ENCODE measurements at places on chromosomes 13 and 19.

DNA sequence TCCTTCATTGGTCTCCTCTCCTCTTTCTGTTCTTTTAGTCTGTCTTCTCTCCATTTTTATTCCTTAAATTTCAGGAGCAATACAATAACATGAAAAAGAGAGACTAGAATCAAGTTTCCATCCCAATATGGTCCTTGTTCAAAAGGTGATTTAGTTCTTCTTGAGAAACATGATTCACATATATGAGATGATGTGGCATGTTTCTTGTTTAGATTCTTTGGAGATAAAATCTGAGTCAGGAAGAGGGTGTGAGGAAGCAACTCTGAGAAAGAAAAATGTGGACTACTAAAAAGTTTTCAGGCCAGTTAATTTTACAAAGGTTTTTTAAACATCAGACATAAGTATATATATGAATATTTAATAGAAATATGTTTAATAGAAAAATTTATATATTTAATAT, 231.4 kb downstream of the OXGR1 start:
- DNase-seq = no peak

DNA sequence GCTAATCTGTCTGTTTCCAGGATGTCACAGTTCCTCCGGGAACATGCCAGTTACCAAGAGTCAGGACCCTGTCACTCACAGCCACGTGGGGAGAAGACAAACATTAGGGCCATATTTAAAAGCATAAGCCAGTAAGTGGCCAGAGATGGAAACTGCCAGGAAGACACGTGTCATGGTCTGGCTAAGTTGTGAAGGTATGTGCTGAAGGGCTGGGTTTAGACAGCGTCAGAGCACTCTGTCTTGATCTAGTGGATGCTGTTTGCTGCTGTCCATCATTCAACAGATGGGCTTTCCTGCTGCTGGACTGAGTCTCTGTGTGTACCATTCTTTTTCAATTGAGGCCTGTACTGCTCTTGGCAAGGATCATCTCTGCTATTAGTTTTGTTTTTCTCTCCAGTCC, 128.6 kb downstream of the HS6ST3 start:
- no peak for DNase-seq

DNA sequence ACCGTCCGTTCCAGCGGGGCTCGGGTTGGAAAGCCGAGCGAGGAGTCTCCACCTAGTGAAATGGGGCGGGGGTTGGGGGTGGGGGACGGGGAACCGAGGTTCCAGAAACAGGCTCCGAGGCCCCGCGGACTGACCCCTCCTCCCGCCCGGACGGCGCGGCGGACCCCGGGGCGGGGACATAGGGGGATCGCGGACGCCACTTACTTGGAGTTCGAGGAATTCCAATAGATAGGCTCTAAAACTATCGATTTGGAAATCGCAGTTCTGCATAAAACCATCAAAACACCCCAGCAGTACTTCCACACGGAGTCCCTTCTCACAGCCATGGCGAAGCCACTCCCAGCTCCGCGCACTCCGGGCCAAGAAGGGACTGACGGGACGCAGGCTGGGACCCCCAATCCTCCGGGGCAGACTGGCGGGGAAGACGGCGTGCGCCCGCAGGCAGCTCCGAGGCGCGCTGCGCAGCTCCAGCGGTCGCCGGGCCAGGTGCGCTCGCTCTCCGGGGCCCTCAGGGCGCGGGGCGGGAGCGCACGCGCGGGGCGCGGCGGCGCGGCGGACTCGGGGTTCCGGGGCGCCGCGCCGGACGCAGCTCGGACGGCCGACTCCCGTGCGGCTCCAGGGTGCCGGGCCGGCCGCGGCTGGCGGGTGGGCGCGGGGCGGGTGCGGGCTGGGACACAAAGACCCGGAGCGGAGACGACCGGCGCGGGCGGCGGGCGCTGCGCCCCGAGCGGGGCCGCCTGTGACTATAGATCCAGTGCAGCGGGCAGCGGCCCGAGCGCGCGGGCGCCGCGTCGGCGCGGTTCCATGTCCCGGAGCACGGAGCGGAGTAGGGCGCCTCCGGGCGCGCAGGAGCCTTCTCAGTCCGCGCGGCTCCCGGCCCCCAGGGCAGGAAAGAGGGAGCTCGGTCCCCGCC, 567 bp downstream of the EFNB2 start:
- no peak for DNase-seq

- no peak for DNase-seq
Observed at GRCh38 chr13:35566340-35566739, 89.9 kb upstream of the MAB21L1 start.

GRCh38 chr13:91399189-91400062, 1.0 kb downstream of the GPC5 start:
- no peak for DNase-seq

GRCh38 chr19:4389064-4389375, 11.3 kb downstream of the SH3GL1 start:
- no peak for DNase-seq

DNA sequence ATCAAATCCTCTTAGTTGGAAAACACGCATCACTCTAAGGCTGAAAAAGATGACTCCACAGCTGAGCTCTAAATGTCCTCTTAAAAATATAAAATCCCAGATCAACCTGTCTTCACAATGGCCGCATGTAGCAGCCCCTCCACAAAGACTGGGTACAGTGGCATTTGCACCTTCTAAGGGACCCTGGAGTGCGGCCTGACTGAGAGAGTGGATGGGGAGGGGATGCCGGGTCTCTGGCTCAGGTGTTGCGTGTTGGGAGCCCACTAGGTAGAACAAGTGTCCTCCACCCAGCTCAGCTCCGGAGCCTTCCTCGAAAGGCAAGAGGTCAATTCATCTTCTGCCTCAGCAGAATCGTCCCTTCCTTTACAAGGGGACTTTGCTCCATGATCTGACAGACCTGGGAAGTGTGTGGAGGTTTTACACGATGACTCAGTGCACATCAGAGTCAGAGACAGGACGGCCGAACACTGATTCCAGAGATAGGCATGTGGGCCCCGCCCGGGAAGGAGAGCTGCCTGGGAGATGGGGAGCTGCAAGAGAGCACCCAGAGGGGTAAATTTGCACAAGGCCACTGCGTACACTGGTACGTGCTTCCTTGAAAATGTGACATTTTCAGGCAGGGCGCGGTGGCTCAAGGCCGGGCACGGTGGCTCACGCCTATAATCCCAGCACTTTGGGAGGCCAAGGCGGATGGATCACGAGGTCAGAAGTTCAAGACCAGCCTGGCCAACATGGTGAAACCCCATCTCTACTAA, 23.5 kb upstream of the SLC15A1 start:
- no peak for DNase-seq

- DNase-seq = no peak
Observed at GRCh38 chr13:32737679-32738078, 151.4 kb downstream of the PDS5B start.

DNA sequence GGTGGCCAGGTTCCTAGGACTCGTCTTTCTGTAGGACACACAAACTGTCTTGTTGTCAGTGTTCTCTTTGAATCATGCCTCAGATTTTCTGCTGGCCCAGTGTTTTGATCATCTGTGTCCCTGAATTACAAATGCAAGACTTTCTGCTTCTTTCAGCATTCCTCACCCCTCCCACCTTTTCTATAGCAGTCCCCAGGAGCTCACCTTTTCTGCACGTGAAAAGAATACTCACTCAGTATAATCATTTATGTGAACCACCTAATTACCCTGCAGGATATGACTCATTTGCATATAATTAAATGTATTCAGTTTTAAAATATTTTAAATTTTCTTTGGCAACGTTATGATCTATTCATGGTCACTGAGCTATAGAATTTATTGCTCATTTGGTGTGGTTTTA, 389.2 kb downstream of the ITGBL1 start:
- no peak for DNase-seq

DNA sequence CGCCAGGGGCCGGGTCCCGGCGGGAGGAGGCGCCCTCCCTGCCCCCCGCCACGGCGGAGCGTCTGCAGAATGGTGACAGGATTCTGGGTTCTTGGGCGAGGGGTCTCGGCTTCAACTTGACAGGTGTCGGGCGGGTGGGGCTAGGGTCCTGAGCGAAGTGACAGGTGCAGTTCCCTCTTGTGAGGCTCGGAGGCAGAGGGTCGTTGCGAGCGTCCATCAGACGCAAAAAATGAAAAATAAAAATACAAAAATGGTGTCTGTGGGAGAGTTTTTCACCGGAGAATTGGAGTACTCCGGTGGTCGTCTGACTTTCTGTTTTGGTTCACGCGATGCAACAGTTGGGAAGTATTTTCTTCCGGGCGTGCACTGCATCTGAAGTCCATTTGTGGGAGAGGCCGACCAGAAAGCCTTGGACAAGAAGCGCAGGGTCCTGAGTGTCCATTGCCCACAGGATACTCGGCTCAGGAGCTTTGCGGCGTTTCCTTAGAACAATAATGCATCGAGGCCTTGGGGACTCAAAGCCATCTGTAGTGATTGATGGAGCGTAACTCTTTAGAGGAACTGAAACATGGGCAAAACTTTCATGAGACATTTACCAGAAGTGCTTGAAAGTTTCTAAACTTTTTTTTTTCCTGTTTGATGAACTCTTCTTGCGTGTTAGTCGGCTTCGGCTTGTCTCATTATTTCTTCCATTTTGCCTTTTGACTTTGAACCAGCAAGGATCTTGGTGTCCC, 759 bp downstream of the RB1 start:
- DNase-seq = no peak

- DNase-seq = no peak
Observed at GRCh38 chr13:67462098-67462497, 232.0 kb upstream of the PCDH9 start.

DNA sequence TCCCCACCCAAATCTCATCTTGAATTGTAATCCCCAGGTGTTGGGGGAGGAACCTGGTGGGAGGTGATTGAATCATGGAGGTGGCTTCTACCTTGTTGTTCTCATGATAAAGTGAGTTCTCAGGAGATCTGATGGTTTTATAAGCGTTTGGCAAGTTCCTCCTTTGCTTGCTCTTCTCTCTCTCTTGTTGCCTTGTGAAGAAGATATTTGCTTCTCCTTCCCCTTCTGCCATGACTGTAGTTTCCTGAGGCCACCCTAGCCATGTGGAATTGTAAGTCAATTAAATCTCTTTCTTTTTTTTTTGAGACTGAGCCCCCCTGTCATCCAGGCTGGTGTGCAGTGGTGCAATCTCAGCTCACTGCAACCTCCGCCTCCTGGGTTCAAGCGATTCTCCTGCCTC, 34.4 kb downstream of the VSTM1 start:
- DNase-seq = no peak

DNA sequence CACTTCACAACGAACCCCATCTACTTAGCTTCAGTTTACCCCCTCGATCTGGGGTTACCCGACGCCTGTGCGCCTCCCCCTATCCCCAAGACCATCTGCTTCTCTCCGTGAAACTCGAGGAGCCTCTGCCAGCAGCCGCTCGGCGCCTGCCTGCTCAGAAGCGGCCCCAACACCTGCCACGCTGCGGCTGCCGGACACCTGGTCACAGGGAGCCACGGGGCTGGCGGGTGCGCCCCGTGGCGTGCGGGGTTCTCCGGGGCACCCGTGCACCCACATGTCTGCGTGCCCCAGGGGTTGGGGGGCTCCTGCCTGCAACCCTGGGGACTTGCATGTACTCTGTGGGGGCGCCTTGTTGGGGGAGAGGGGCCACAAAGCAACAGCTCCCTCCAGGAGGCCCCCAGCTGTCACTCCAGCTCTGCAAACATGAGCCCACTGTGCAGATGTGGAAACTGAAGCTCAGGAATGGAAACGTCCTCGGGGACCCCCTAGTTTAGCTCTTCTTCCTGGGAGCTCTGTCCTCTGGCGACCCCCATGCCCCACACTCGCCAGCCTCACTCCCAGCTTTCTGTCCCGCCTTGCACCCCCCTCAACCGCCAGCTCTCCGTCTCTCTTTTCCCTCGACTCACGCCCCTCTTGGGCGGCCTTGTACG, 7.0 kb upstream of the SEMA6B start:
- no peak for DNase-seq

DNA sequence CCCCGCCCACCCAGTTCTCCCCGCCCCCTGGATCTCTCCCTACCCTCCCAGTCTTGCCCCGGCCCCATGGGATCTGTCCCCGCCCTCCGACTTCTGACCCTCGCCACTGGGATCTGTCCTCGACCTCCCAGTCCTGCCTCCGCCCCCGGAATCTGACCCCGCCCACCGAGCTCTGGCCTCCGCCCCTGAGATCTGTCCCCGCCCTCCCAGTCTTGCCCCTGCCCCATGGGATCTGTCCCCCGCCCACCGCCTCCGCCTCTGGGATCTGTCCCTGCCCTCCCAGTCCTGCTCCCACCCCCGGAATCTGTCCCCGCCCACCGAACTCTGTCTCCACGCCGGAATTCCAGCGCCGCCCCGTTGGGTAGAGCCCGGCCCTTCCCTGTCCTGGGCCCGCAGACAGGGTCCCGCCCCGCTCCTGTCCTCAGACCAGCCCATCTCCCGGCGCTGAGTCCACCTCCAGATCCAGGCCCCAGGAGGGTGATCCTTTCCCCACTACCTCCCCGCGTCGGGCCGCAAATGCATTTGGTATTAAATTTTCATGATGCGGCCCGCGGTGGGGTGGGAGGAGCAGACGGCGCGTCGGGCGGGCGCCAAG, 1.5 kb upstream of the SLC17A7 start:
- DNase-seq = peak; percentile 64

DNA sequence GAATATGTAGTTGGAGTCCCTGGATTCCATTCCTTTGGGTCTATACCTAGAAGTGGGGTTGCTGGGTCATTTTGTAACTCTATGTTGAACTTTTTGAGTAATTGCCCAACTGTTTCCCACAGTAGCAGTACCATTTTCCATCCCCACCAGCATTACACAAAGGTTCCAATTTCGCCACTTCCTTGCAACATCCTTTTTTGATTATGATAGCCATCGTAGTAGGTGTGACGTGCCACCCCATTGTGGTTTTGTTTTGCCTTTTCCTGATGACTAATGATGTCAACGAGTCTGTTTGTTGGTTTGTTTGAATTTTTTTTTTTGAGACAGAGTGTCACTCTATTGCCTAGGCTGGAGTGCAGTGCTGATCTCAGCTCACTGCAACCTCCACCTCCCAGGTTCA, 3.3 kb upstream of the PEX11G start:
- DNase-seq = no peak

- DNase-seq = no peak
Observed at GRCh38 chr19:11964496-11964857, 363 bp upstream of the ZNF763 start.

GRCh38 chr19:15015946-15016542, 33.2 kb upstream of the CASP14 start:
- no peak for DNase-seq

- DNase-seq = no peak
Observed at GRCh38 chr13:105087945-105088344, 1447.5 kb downstream of the EFNB2 start.

DNA sequence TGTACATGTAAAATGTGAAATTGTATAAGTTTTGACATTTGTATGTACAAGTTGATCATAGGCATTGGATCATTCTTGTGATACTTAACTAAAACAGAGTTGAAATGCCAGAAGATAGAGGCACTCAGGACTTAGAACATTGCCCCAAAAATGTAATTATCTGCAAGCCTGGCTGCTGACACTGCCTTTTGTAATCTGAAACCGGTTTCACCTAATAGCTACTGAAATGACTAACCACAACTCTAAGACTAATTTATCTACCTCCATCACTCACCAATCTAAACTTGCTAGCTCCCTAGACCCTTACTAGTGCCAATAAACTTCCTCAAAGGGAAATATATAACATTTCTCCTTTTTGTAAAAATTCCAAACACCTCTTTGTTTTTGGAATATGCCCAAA, 2596.2 kb downstream of the PCDH9 start:
- DNase-seq = no peak
